ENCODE measurements at places on chromosomes 2 and 18. TPM values are rescaled to one million over a fixed set of nuclear protein-coding genes. Genes with fewer than 3 reads are reported as not detected.

CDCA7 gene
- total RNA-seq, result 19.0 TPM

- DNase-seq, result no peak
These were observed 99.0 kb upstream of the GRB14 start for GRCh38 chr2:164719996-164720941.

- DNase-seq, result no peak
These were observed 59.5 kb downstream of the DPYSL5 start for GRCh38 chr2:26907416-26907815.

GRCh38 chr2:120244656-120245519 is 7.8 kb upstream of the RALB start:
- DNase-seq, result no peak

GRCh38 chr2:74059137-74059775 is 74.5 kb downstream of the TET3 start:
- no peak for DNase-seq

DNA sequence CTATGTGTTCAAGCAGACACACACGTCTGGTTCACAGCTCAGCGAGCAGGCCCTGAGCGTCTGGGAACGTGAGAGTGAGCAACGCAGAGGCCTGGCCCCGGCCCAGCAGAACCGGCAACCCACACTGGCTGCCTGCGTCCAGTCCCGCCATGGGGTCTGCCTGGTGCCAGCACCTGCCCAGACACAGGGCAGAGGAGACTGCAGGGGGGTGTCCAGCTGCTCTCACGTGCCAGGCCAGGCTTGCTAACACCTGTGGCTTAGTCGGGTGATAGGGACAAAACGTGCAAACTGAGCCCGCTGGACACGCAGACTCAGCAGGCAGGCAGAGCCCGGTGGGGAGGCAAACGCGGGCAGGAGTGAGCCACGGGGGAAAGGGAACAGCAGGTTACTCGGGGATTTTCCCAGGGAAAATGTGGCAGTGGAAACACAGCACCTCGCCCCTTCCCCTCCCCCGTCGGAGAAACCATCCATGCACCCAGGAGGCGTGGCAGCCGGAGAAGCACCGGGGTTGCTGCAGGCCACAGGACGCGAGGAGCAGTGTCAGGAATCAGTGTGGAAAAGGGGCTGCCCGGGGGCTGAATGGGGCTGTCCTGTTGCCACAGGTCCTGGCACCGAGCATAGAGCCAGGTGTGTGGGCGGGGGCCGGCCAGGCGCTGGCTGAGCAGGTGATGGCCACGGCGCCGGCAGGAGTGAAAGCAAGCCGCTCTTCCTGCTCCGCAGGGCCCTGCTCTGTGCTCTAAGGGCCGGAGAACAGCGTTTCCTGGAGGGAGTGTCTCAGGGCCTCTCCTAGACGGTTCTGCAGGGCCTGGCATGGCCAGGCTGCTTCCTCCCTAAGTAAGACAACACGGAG is 154.7 kb downstream of the HDAC4 start:
- DNase-seq, result no peak
